ENCODE measurements at places on chromosomes 5 and 9.
A peak's percentile ranks its signal among the peaks of the same experiment; 100 is the strongest.

GRCh38 chr9:93171261-93171990, 12.5 kb upstream of the WNK2 start:
- DNase-seq = no peak

DNA sequence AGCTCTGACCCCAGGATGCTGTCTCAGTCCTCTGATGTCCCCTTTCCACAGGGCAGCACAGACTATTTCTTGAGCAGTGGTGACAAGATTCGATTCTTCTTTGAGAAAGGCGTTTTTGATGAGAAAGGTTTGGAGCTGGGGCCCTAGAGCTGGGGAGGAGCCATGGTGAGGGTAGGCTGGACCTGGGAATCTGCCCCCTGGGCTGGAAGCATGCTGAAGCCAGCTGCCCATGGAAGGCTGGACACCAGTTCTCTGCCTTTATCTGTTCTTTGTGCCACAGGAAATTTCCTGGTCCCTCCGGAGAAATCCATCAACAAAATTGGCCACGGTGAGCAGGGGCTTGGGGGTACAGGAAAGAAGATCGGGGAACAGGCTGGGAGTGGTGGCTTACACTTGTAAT, 12.9 kb downstream of the PHYHD1 start:
- DNase-seq = no peak

GRCh38 chr5:150317048-150318003, 14.6 kb upstream of the ARSI start:
- DNase-seq = no peak

DNA sequence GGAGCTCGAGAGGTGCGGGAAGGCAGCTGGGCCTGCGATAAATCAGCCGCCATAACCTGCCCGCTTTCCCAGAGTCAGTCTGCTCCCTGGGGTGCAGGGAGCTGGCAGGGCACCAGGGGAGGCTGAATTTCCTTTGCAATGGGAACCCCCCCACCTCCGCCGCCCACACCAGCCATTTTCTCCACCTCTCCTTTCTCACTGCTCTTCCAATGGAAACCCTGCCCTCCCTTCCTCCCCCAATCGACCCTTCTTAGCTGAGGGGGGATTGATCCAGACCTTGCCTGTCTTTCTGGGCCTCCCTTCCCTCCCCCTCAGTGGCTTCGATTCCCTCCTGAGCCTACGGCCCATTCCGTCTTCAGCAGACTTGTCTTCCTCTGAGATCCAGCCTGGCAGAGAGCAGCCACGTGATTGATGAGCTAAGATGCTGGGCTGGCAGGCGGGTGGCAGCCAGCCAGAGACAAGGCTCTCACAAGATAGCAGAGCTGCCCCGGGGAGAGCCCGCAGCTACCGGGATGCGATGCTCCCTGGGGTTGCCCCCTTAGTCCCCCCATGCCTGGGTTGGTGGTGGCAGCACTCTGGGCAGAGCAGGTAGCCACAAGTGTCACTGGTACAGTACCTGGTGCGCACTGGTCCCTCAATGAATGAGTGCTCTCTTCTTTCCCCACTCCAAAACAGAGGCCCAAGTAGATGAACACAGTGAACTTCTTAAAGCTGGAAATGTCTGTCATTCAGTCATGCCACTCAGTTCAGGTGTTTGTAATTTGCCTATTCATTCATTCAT, 53.7 kb upstream of the FABP6 start:
- peak; percentile 85 for DNase-seq

GRCh38 chr5:122435761-122436160, 123.7 kb downstream of the SNCAIP start:
- DNase-seq = no peak

DNA sequence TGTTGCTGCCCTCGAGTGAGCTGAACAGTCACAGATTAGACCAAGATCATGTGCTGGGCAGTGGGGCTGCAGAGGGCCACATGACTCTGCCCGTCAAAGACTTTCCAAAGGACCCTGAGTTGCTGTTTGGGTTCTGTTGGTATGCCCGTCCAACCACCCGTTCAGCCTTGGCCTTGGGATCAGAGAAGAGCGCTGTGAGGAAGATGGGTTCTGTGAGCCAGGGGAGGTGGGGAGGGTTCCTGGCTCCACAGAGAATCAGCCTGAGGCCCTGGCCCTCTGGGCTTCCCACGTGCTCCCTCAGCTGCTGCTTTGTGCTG, 72.6 kb downstream of the RGS3 start:
- no peak for DNase-seq

Measured in NCI-H187 (cell line).